Thymus (tissue), 14 donors: ENCODE measurements at places on chromosomes 4 and X. TPM values are rescaled to one million over a fixed set of nuclear protein-coding genes. Genes with fewer than 3 reads are reported as not detected.

DKK2 gene
- total RNA-seq: 0.85 TPM

JCHAIN gene
- total RNA-seq: 48.5 TPM

SORCS2 gene
- 2.7 TPM for total RNA-seq

RS1 gene
- 0.05 TPM for total RNA-seq

GUCY1A1 gene
- 16.6 TPM for total RNA-seq

OPN1MW3 gene
- total RNA-seq: not detected

MAOA gene
- 0.99 TPM for total RNA-seq

BCORL1 gene
- 1.0 TPM for total RNA-seq

PPEF2 gene
- under 0.01 TPM for total RNA-seq

DUSP9 gene
- total RNA-seq: 1.7 TPM

CYLC1 gene
- total RNA-seq: not detected

PHKA2 gene
- 13.0 TPM for total RNA-seq

CFI gene
- 3.0 TPM for total RNA-seq

ACE2 gene
- 0.38 TPM for total RNA-seq

AREG gene
- 0.42 TPM for total RNA-seq

TIMM8A gene
- 4.4 TPM for total RNA-seq

SPOCK3 gene
- total RNA-seq: 1.2 TPM

GPC4 gene
- total RNA-seq: 2.6 TPM

TENM3 gene
- total RNA-seq: 9.5 TPM

XKRX gene
- 0.66 TPM for total RNA-seq

ADH6 gene
- 0.09 TPM for total RNA-seq

PALLD gene
- 24.3 TPM for total RNA-seq

WNK3 gene
- 1.9 TPM for total RNA-seq

ERAS gene
- not detected for total RNA-seq

FAAH2 gene
- 24.5 TPM for total RNA-seq

ADGRG4 gene
- total RNA-seq: under 0.01 TPM

GASK1B gene
- 5.7 TPM for total RNA-seq

SOX3 gene
- 0.05 TPM for total RNA-seq

NIPAL1 gene
- 0.47 TPM for total RNA-seq

MAGEB2 gene
- total RNA-seq: not detected

NHSL2 gene
- 0.80 TPM for total RNA-seq

ZFP92 gene
- 0.19 TPM for total RNA-seq

ETFDH gene
- 18.0 TPM for total RNA-seq

GAGE12F gene
- not detected for total RNA-seq

STATH gene
- total RNA-seq: 1.3 TPM

CXorf49 gene
- total RNA-seq: 2.2 TPM

TMEM154 gene
- total RNA-seq: 5.5 TPM

MAMLD1 gene
- 0.42 TPM for total RNA-seq

MTMR8 gene
- 2.1 TPM for total RNA-seq

AFM gene
- not detected for total RNA-seq

HOPX gene
- 5.9 TPM for total RNA-seq

CWH43 gene
- total RNA-seq: 0.09 TPM
